ENCODE measurements at places on chromosomes 7 and 10.
A peak's percentile ranks its signal among the peaks of the same experiment; 100 is the strongest.

GRCh38 chr10:79111427-79111826 lies 42.7 kb downstream of the ZMIZ1 start:
- DNase-seq, result no peak

- DNase-seq, result no peak
Observed at GRCh38 chr7:117010375-117011133, 57.3 kb downstream of the ST7 start.

- peak; percentile 16 for DNase-seq
Observed at GRCh38 chr7:48035967-48036478, 680 bp downstream of the C7orf57 start.

DNA sequence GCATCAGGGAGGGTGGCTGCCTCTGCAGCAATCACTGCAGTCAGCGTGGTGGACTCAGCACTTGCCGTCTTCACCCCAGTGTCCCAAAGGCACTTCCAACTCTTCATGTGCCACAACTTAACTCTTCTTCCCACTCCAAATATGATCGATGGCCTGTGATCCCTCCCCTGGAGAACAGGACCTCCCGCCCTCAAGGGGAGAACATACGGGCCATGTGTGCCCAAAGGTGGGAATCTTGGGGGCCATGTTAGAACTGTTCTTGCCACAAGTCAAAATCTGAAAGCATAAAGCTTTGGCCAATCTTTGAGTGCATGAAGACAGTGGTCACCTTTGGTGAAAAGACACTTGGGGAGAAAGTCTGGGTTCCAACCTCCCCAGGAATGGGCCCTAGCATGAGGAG lies 368.5 kb upstream of the MGMT start:
- no peak for DNase-seq

DNA sequence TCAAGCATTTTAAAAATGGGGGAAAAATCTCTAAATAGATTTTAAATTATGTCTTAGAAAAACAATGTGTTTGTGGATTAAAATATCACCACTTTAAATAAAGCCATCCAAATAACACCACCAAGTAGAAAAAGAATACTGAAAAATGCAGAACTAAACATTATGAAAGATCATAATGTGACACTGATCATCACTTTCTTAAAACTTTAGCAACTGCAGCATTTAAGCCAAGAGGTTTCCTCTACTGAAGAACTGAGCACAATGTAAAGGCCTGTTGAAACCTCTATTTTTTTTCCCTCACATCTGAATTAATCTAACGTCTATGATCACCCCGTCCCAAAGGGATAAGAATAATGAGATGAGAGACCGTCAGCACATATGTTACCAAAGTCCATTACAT lies 18.6 kb downstream of the MINDY3 start:
- no peak for DNase-seq

DNA sequence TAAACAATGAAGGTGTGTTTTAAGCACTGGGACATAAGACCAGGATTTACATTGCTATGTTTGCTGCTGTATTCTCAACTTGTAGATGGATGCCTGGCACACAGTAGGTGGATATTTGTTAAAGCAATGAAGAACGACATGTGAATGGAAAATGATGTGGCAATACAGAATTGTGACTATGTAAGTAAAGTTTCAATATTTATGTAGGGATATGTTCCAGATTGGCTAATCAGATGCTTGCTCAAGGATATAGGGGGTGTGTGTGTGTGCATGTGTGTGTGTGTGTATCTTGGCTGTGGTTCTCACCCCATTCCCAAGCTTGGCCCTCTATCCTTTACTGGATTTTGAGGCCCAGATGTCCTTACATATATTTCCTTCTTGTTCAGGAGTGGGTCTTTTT lies 42.7 kb upstream of the LAMB1 start:
- no peak for DNase-seq

GRCh38 chr7:41688012-41688625 lies 14.8 kb downstream of the INHBA start:
- no peak for DNase-seq

GRCh38 chr10:11017570-11018431 lies at the start of gene CELF2:
CELF2 (plus strand) TSS chr10:11017872; CDS start chr10:11018090, 218 bp downstream.
- DNase-seq, result peak; percentile 78

DNA sequence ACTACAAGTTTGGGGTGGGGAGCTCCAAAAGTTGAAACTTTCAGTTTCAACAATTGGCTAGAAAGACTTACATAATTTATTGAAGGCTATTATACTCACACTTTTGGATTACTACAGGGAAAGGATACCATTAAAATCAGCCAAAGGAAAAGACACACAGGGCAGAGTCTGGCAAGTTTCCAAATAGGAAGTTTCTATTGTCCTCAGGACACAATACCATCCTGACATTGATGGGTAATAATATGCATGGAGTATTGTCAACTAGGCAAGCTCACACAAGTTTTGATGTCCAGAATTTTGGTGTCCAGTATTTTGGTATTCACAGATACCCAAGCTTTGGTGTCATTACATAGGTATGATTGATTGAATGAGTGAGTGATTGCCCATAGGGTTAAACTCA lies 872.6 kb upstream of the SORCS1 start:
- no peak for DNase-seq

DNA sequence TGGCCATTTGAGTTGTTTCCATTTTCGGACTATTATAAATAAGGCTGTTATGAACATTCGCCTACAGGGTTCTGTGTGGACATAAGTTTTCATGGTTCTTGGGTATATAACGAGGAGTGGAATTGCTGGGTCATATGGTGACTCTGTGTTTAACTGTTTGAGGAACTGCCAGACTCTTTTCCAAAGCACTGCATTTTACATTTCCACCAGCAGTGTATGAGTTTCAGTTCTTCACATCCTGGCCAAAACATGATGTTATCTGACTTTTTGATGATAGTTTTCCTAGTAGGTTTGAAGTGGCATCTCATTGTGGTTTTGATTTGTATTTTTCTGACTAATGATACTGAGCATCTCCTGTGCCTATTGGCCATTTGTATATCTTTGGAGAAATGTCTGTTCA lies 5.4 kb downstream of the SUV39H2 start:
- no peak for DNase-seq

DNA sequence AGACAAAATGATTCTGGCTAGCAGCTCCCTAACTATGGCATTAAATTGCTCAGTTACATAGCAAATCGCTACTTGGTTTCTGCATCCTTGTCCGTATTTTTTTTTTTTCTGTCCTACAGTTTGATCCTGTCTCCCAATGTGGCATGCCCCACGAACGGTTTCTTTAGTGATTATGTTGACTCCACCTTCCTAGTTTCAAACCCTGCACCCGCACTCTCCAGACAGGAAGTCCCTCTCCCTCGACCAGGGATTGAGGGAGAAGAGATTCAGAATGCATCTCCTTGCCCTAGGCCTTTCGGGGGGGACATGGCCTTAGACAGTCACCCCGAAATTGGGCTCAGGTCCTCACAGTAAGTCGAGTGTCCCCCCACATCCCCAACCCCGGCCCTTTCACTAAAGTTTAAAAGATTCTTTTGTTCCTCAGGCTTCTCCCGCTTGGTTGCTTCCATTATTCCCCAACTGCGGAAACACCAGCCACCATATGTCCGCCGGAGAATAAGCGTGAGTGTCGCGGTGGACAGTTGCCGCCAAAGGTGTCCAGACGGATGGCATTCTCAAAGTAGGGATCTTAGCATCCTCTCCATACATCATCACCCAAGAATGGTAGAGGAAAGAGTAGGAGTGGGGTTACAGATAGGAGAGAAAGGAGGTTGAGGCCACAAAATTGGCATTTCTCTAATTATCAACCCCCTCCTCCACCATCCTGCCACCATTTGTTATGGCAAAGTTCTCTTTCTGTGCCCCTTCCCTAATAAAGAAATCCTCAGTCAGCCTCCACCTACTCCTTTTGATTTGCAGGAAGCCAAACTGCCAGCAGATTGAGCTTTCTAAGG lies 7.3 kb downstream of the EVX1 start:
- no peak for DNase-seq

DNA sequence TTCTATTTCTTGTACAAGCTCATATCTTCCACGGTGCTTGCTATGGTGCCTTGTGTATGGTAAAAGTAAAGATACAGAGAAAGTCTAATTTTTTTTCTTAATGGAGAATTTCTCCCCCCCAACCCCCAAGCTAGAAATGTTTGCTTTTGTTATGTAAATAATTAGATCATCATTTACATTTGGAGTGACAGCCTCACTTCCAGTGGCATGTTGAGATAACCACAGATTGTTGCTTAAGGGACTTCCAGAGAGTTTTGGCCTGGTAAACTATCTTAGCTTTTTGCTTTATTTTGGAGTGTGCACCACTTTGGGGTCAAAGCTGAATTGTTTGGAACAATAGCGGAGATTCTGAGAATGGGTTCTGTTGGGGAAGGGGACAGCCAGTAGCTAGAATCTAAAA lies 129.7 kb downstream of the ZNF365 start:
- DNase-seq, result no peak

- DNase-seq, result no peak
Observed at GRCh38 chr10:3400348-3400747, 227.8 kb upstream of the PITRM1 start.

DNA sequence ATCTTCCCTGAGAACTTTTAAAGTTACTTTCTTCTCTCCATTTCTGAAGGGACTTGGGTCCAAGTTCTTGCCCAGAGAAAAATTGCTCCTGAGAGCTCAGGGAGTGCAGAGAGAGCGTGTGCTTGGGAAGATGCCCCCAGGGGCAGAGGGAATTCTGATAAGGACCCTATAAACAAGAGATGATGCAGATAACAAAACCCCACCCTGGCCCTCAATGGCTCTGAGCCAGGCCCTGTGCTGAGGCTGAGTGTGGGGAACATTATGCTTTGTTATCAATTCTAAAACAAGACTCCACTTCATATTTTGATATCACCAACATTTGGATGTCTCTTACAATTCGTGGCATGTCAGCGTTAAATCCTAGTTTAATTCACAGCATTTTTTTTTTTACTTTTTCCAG lies 34.4 kb upstream of the HABP2 start:
- DNase-seq, result no peak

DNA sequence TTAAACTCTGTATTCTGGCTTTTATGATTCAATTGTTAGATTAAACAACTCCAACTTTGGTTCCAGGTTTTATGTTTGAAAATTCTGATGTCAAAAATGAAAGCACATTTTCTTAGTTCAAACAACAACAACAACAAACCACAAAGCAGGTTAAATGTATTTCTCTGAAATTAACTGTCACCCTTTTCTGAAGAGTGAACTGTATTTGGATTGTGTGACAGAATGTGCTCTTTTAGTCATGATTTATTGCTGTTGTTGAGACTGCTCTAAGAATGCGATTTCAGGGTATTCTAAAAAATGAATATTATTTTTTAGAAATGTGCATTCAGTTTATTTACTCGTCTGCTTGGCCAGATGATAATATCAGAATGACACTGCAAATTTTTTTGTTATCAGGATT lies 144.1 kb downstream of the GNAI1 start:
- no peak for DNase-seq

GRCh38 chr7:51013861-51014511 lies 231.3 kb upstream of the GRB10 start:
- DNase-seq, result no peak

DNA sequence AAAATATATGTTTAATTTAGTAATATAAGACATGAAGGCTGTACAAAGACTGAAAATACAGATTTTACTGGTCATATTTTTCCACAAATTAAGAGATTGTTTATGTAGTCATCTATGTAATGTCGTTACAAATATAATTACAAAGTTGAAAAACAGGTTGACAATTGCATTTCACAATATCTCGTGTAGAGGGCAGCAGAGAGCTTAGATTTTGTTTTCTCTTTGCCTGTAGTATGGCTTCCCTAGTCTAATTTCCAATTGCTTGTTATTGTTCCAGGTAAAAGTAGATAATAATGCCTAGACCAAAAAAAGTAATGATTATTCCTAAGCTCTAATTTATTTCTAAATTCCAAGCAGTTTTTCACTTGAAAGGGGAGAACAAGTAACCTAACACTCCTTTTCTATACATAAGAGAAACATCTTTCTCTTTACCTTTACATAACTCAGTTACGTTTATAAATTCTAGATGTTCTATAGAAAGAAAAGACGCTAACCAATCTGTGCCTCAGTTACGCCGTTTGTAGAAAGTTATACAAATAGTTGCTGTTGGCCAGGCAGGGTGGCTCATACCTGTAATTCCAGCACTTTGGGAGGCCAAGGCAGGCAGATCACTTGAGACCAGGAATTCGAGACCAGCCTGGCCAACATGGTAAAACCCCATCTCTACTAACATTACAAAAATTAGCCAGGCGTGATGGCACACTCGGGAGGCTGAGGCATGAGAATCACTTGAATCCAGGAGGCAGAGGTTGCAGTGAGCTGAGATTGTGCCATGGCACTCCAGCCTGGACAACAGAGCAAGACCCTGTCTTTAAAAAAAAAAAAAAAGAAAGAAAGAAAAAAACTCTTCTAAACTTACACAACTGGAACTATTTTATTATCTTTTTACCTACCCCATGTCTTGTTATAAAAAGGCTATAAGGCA lies 30.0 kb downstream of the NET1 start:
- peak; percentile 57 for DNase-seq

GRCh38 chr7:90178679-90179278 lies 24.5 kb downstream of the STEAP1 start:
- no peak for DNase-seq

DNA sequence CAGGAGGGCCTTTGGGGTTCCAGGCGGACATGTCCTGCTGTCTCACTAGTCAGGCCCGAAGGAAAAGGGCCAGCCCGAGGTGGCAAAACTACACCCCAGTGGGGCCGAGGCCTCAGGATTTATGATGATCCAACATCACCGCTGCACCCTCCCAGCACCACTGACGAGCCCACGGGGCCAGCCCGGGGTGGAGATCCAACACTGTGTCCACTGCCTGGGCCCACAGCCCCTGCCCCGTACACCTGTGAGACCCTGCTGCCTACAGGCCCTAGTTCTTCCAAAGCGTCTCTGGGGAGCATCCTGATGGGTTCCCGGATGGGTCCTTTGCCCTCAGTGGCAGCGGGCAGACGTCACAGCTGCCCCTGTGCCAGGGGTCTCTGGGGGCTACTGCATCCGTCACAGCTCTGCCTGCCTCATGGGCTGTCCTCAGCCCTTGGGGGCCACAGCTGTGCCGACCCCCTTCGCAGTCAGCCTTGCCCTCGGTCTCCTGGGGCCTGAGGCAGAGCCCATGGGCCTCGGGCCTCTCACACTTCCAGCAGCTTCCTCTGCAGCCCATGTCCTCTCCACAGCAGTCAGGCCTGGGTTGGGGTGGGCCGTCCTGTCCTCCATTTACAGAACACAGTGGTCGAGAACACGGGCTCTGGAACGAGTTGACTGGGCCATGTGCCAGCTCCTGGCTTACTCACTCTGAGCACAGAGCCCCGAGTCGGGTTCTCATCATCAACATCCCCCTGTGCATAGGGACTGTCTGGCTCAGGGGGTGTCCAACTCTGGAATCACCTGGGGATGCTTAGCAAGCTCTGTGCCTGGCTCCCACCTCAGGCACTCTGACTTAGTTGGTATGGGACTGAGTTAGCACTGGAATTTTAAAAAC lies 64.9 kb downstream of the FOXL3 start:
- no peak for DNase-seq

GRCh38 chr7:49791088-49791741 lies 17.8 kb downstream of the VWC2 start:
- DNase-seq, result peak; percentile 92

DNA sequence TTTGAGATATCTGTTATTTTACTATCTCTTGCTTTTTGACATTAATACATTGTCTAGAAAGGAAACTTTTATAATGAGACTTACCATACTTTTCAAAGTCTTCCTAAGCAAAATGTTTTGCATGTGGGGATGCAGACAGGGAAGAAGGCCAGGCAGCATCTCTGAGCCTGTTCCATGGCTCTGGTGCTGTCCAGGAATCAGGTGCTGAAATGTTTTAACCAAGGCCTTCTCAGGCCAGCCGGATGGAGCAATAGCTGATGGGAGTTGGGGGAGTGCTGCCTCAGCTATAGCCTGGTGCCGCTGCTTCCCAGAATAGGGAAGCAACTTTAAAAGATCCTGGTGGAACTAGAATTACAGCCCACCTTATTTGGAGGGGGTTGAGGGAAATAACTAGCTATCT lies 38.5 kb downstream of the CRTAC1 start:
- DNase-seq, result no peak

All from G401 (cell line).